ENCODE measurements at places on chromosomes 3 and 15. TPM values are rescaled to one million over a fixed set of nuclear protein-coding genes. Genes with fewer than 3 reads are reported as not detected.
A peak's percentile ranks its signal among the peaks of the same experiment; 100 is the strongest.

DNA sequence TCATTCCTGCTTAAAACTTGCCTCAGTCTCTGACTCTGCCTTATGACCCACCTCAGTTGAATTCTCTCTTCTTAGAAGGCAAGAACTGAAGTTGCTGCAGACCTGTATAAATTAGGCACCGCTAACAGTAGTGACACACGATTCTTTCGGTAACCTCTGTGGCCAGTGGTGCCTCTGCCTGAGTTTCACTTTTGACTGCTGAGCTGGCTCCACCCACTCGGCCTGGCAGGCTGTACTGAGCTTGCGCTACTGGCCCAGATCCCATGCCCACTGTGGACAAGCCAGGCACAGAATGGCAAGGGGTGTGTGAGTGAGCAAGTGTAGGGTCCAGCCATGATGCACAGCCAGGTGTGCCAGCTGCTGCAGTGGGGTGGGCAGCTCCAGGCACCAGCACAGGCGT is 19.1 kb upstream of the EIF1B start:
- DNase-seq, result no peak

- DNase-seq, result no peak
Observed at GRCh38 chr3:140088058-140088457, 153.1 kb downstream of the CLSTN2 start.

DNA sequence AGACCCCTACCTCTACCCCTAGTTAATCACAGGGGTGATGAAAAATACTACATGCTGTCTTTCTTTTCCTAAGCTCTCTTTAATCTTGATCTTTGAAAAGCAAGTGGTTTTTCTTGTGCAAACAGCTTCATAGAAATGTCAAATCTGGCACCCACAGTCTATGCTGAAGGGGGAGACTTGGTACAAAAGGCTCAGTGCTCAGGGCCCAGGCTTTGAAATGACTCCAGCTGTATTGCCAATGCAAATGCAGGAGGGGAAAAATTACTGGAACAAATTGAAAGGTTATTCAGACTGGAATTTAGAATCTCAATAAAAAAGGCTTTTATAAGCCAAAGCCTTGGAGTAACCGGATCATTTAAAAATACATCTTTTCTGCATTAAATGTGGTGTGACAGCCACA is 223.9 kb downstream of the LRTM1 start:
- no peak for DNase-seq

- DNase-seq, result no peak
Observed at GRCh38 chr15:81611679-81612078, 237.7 kb upstream of the TMC3 start.

GRCh38 chr3:143644370-143645089 is 203.7 kb downstream of the SLC9A9 start:
- peak; percentile 10 for DNase-seq

GRCh38 chr3:140753865-140754754 is 76.2 kb downstream of the TRIM42 start:
- no peak for DNase-seq

GRCh38 chr3:137163241-137163871 is 205.6 kb downstream of the IL20RB start:
- no peak for DNase-seq

DNA sequence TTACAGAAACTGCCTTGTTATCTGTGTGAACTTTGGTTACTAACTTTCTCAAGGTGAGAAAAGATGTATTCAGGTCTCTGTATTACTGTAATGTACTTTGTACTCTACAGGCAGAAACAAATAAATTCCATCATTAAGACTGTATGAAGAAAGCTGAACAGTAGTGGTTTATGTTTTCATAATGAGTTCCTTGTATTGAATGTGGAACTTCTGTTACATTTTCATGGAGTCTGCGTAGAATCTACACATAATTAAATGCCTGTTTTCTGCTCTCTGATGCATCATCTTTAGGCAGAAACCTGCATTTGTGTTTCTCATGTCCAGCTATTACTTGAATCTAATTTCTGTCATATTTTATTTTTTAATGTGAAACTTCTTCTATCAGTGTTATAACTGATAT is 302.8 kb downstream of the NLGN1 start:
- no peak for DNase-seq

DNA sequence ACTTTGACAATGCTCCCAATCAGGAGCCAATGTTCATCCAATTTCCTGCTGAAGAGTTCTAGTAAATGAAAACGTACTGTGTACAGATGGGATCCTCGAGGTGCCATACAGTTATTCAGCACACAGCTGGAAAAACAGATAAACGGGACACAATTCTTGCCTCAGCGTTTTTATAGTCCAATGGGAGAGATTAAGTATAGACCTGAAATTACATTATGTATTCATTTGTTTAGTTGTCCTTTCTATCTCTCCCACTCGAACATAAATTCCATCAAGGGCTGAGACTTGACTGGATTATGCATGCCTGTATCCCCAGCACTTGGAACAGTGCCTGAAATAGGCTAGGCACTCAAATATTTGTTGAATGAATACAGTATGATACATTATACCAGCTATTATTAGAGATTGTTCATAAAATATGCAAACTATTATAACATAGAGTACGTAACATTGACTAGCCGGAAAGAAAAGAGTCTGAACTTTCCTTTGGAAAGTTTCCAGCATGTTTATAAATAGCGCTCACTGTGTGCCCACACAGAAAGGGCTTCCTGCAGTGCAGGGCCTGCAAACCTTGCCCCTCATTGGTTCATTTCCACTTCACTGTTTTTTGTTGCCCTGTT is 27.4 kb upstream of the SNTN start:
- peak; percentile 63 for DNase-seq

- DNase-seq, result no peak
Observed at GRCh38 chr3:171164067-171164465, 137.5 kb upstream of the SLC2A2 start.

DNA sequence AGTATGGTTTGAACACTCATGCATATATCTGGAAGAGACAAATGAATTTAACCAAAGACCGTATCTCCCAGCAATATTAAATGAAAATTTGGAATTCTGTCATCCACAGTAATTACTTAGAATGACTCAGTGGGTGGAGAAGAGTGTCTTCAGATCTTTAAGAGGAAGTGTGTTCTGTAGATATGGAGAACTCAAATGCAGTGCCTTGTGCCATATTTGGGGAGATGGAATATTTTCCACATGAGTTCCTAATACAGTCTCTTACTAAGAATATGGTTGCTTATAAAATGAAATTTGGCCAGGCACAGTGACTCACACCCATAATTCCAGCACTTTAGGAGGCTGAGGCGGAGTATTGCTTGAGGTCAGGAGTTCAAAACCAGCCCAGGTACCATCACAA is 40.5 kb downstream of the ANO10 start:
- no peak for DNase-seq

DNA sequence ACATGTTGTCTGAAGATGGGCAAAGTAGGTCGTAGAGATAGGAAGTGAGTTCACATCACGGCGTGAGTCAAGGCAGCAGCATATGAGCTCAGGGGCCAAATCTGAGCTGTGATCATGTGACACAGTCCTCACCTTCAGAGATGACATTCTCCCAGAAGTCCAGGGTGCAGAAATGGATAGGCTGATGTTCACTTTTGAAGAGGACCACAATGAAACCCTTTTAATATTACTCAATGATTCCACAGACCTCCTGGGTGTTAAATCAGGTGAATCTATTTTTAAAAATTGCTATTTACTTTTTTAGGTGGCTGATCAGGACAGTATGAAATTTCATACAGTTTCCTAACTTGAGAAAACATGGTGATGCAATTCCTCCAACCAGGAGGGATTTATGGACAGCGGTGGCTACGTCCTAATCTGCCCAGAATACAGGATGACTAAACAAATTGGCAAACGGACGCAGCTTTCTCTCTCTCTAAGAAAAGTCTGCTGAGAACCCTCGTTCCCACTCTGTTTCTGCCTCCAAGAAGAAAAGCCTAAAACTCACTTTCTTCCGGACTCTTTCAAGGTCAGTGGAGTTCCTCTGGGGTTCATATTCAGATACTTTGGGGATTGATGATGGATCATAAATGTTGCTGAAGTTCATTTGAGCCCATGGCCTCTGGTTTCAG is 34.4 kb downstream of the B3GNT5 start:
- DNase-seq, result no peak

DNA sequence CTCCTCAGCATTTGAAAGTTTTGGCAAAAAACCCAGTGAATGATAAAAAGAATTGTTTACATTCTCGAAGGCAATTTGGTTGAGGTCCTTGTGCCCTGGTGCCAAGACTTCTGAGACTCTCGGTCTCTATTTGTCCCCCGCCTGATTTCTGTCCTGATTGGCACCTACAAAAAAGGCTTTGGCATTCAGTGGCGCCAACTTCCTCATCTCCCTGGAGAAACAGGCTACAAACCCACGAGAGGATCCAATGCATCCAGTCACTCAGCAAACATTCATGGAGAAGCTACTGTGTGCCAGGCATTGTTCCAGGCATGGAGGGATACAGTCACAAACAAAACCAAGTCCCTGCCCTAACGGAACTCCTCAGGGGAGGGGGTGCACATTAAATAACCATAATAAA is 42.7 kb downstream of the HES1 start:
- no peak for DNase-seq

- DNase-seq, result no peak
Observed at GRCh38 chr3:38011111-38011510, 18.3 kb downstream of the PLCD1 start.

DNA sequence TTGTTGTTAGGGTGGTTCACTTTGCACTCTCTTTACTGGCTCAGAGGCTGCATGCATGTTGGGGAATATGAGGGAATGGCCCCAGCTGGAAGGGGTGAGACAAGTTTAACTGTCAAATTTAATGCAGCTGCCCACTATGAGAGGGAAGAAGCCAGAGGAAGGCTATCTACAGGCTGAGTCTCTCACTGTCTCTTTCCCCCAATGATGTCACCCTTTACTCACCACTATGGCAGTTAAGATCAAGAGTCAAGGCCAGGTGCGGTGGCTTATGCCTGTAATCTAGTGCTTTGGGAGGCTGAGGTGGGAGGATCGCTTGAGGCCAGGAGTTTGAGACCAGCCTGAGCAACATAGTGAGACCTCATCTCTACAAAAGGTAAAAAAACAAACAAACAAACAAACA is 12.2 kb upstream of the RBMS3 start:
- no peak for DNase-seq

Gene CBLB
- polyA plus RNA-seq, result 24.7 TPM

Gene CHST13
- polyA plus RNA-seq, result not detected

Gene XIRP1
- not detected for polyA plus RNA-seq

Gene ZNF660
- 2.8 TPM for polyA plus RNA-seq

Gene FRMD5
- polyA plus RNA-seq, result 5.2 TPM

Gene SLC26A6
- polyA plus RNA-seq, result 22.2 TPM

All from AG04450 (cell line).